ENCODE measurements at places on chromosomes 6 and 20.

GRCh38 chr6:161424421-161424820 is 150.6 kb upstream of the AGPAT4 start:
- no peak for DNase-seq

- DNase-seq: no peak
Observed at GRCh38 chr6:152462716-152463115, 174.4 kb downstream of the SYNE1 start.

DNA sequence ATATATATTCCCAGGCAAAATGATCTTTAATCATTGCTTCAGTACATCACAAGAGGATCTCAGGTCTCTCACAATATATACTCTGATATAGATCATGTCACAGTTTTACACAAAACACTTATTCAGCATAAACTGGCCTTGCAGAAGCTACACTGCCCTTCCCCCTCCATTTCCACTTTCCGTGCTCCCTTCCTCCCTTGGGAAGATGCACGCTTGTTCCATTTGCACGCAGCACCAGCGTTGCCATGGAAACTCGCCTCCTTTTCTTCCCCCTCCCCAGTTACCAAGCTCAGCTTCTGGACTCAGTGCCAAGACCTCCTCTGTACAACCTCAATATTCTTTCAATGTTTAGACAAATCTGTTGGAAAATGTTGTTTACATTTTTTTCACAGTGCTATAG is 154.6 kb downstream of the RFPL4B start:
- no peak for DNase-seq

- no peak for DNase-seq
Observed at GRCh38 chr6:137001299-137001976, 43.3 kb downstream of the IL20RA start.

DNA sequence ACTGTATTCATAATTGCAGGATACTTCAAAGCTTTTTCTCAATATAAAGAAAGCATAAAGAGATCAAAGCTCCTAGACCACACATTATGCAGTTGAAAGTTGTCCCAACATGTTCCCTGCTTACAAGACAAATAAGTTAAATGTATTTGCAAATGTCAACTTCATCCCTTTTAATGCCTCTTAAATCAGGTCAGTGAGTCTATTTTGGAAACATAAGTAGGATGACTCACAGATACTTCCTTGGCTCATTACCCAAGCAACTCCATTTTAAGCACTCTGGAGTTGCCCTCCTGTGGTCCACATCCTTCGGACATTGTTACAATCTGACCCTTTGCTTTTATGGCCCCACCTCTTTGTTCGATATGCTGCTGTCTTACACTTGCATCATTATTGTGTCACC is 162.0 kb downstream of the FAXC start:
- DNase-seq: no peak

DNA sequence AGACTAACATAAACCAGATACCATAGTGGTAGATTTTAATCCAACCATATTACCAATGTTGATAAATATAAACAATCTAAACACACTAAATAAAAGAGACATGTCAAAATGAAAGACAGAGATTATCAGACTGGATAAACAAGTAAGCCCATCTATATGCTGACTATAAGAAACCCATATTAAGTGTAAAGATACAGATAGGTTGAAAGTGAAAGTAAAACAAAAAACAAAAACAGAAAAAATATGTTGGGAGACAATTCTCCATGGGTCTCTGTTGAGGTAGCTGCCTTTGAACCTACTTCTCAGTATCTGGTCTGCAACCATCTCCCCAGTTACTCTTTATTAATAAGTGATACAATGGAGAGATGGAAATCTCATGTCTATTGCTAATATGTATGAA is 21.2 kb downstream of the REV3L start:
- no peak for DNase-seq

DNA sequence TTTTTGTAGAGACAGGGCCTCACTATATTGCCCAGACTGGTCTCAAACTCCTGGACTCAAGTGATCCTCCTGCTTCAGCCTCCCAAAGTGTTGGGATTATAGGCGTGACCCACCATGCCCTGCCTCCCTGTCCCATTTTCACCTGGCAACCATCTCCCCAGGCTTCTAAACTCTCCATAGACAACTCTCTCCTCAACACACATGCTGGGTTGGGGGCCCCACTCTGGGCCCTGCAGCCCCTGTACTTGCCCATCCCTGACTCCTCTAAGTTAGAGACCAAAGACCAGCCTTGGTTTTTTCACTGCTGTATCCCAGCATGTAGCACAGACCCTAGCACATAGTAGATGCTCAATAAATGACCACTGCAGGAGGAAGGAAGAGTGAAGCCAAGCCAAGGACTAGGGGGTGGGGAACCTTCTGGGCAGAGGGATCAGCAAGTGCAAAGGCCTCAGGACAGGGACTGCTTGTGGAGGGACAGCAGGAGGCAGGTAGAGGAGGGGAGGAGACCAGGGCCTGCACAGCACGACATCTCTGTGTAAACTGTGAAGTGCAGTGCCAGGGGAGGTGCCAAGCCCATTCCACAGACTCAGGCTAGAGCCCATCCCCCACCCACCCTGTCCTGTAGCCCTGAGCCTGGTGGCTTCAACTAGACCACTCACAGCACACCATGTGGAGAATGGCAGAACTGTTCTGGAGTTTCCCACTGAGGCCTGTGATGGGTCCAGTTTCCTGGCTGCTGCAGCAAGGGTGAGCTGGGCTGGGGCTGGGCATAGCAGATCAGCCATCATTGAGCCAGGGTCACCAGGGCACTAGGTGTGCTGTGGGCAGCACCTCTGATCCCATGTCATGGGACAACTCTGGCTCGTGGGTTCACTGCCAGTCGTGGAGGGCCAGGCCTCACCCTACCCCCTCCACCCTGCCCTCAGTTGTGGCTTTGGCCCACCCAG is 3.4 kb upstream of the SRC start:
- no peak for DNase-seq

- no peak for DNase-seq
Observed at GRCh38 chr6:4698901-4699659, 77.1 kb upstream of the CDYL start.

DNA sequence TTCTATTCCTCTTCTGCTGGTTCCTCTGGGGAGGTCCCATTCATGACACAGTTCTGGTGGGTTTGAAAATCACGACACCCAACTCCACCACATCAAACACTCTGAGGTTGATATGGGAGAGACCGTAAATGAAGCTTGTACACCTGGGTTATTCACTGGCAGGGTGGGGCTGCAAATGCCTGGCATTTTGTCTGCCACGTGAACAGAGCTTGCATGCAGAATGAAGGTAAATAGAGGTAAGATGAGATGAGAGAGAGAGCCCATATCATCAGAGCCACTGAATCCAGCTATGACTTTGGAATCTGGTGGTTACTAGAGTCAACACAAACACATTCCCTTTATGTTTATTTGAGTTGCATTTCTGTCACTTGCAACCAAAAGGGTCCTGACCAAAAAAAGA is 97.4 kb downstream of the BANF2 start:
- DNase-seq: no peak

GRCh38 chr6:41040940-41041536 is 1.2 kb upstream of the TSPO2 start:
- DNase-seq: no peak

- no peak for DNase-seq
Observed at GRCh38 chr6:116136373-116136772, 10.4 kb upstream of the COL10A1 start.

DNA sequence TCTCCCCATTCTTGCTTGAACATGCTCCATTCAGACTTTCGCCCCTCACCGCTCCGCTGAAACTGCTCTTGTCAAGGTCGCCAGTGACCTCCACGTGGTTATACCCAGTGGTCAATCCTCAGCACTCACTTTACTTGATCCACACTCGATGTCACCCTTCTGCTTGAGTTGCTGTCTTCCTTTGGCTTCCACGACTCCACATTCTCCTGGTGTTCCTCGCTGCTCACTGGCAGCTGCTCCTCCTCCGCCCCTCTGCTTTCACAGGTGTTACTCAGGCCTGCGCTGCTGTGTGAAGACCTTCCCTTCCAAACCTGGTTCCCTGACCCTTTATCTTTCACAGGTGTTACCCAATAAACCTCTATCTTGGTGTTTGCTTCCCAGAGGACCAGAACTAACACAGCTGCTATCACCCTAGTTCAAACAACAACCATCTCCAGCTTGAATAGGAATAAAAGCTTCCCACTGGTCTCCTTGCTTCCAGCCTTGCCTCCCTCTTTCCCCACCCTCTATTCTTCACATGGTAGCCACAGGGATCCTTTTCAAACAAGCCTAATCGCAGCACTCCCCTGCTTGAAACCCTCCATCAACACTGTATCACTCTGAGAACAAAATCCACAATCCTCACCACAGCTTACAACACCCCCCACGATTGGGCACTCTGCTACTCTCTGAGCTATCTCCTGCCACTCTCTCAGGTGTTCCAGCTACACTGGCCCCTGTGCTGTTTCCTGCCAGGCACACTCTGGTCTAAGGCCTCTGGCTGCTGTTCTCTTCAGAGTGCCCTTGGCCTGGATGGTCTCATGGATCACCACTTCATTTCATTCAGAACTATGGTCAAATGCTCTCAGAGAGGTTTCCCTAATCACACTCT is 10.7 kb downstream of the PPIL1 start:
- DNase-seq: no peak

DNA sequence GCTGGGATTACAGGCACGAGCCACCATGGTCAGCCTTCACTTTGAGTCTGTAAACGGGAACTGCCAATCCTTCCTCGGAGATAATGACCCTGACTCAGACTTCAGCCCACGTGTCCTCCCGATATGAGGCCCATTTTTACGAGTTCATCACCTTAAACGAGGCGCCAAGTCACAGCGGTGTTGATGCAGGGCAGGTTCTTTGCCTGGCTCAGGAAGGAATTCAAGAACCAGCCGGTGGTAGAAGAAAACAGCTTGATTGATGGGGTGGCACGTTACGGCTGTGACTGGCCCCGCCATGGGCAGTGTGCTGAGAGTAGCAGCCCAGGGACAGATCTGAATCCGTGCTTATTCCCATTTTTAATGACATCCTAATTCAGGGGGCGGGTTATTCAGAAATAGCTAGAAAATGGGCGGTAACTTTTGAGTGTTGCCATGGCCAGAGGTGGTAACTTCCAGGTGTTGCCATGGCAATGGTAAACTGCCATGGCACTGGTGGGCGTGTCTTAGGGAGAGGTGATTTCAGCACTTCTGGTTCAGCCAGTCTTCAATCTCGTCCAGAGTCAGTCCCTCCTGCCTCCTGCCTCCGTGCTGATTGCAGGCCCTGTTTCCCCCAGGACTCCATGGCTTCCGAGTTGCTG is 9.1 kb upstream of the MAP1LC3A start:
- DNase-seq: no peak

DNA sequence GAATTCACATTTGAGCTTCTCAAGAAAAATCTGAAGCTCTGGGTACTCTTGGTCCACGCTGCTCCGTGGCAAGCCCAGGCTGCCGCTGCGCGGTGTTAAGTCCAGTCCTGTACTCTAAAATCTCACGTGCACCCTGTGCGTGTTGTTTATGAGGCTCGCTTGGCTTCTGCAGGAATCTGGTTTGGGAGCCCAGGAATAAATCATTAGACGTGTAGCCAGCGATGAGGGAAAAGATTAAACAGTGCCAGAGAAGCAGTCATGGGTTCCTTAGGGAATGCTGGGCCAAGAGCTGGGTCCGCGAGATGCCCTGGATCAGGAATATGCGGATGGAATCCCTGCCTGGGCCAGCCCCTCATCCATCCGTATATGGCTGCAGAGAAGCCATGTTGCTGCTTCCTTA is 87.3 kb downstream of the KCNB1 start:
- DNase-seq: no peak

DNA sequence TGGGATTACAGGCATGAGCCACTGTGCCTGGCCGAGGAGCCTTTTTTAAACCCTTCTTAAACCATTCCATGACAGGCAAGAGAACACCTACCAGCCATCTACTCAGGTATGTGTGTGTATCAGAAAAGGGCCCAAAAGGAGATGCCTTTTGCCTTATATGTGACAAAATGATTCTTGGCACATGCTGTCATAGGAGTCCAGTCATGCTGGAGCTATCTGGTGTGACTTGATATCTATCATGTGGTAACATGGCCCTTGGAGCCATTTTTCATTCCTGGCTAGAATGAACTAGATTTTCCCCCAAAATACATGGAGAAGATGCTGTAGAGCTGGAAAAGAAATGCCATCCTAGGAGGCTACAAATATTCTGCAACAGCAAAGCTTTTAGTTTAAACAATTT is 129.1 kb downstream of the DST start:
- DNase-seq: no peak

DNA sequence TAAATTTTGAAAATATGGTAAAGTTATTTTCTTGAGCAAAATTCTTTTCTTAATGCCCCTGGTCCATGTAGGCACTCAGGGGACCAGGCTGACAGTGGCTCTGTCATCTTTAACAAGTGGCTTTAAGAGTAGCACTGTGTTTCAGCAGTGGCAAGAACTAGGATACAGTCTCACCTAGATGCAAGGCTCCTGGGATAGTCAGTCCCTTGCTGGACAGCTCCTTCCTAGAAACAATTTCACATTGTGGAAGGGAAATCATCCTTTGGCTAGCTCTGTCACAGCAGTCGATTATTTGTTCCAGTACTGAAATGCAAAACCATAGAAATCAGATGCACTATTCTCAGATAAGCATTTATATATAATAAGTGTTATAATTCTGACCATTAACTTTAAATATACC is 175.4 kb upstream of the KCNQ5 start:
- DNase-seq: no peak

DNA sequence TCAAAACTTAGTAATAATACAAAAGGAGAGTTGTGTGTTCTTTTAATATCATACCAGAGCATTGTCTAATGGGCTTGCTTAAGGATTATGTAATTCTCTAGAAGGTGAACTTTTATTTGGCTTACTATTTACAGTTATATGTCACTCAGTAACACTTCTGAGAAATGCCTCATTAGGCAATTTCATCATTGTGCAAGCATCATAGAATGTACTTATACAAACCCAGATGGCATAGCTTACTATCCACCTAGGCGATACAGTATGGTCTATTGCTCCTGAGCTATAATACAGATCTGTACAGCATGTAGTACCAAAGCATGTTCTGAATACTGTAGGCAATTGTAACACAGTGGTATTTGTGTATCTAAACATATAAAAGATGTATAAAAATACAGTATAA is 340.1 kb downstream of the PHF3 start:
- DNase-seq: no peak

DNA sequence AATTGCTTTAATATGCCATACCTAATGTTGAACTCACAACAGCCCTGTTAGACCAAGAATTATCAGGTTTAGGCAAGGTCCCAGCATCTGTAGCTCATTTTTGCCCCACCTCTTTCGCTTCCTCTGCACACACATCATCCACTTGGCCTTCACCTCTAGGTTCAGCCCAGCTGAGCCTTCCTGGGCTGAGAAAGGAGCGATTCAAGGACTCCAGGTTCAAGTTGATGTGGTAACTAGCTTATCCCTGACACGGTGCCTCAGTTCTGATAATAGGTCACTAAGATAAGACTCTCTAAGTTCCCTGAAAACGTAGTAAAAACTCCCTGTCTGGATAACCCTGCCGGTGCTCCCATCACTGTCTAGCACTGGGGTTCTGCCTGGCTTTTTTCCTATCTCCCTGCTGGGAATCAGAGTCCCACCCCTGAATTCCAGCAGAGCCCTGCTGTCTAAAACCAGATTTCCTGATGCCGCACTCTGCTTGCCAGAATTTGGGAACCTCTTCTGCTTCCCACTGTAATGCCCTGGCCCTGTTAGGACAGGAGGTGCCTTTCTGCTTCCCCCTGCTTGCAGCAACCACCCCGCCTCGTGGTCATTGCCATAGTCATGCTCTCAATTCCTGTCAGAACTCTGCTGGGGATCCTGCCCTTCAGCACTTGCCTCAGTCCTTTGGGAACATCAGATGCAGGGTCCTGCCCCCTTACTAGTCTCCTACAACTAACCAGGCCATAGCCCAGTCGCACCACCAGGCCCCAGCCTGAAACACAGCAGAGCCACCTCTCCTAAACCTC is 47.6 kb downstream of the ALDH8A1 start:
- no peak for DNase-seq

GRCh38 chr6:139640921-139641320 is 266.5 kb upstream of the CITED2 start:
- no peak for DNase-seq

Data from activated T-helper 2 cell treated with anti-CD3 and anti-CD28 coated beads, Interferon-gamma antibody, Interleukin-2, Interleukin-4, amounts not matched to agents 10 μg/mL and 5 μg/mL and 100 μg/mL, durations not matched to agents 14 hours and 24 hours and 36 hours (primary cell).